Kidney epithelial cell (primary cell): ENCODE measurements at places on chromosomes 7 and 10. TPM values are rescaled to one million over a fixed set of nuclear protein-coding genes. Genes with fewer than 3 reads are reported as not detected.

- no peak for DNase-seq
Observed at GRCh38 chr7:148037044-148037443, 553.5 kb upstream of the C7orf33 start.

- no peak for DNase-seq
Observed at GRCh38 chr10:43706166-43706565, 57.5 kb upstream of the ZNF32 start.

- no peak for DNase-seq
Observed at GRCh38 chr7:41889472-41889871, 186.6 kb upstream of the INHBA start.

- DNase-seq = no peak
Observed at GRCh38 chr10:47370015-47370767, 13.9 kb downstream of the ZNF488 start.

DNA sequence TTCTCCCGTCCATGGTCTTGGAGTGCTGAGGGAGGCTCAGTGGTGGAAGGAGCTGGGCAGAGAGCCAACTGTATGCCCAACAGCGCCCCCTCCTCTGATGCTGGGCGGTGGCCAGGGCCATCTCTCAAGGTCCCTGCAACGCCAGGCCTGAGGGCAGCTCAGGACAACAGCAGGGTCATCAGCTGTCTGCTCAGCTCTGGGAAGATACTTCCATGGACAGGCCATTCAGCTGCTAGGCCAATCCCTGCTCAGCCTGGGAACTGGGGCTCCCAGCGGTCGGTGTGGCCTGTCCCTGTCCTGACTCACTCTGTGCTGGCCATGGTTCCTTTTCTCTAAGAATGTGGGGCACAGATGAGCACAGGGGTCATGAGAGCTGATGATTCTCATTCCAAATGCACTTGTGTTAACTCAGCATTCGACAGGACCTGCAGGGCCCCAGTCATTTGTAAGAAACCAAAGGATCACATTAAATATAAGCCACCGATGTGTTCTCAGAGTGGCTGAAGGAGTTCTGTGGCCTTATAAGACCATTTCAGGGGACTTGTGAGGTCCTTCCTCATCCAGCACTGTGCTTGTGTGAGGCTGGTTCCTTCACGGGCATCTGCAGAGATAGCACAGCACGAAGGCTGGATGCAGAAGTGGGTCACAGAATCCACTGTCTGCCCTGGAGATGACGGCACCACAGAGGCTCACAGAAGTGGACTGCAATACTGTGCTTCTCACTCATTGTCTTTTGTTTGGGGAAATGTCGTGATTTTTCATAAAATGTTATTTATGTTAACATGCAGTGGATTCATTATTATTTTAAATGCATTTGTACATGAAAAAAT, 73.0 kb downstream of the ADCY1 start:
- no peak for DNase-seq

DNA sequence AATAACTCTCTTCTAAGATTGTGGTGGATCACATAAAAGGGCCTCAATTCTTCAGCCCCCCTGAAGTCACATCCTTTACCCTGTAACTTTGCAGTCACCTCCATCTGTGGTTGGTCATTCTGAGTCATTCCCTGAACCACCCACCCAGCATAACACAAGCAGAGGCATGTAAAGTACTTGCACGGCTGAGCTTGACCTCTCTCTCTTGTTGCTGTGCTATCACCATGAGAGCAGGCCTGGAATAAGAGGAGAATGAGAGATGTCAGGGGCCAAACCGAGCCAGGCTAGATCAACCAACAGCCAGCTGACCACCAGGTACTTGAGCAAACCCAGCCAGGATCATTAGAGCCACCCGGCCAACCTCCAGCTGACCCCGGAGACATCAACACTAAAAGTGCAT, 13.5 kb upstream of the STK17A start:
- DNase-seq = peak; percentile 55

DNA sequence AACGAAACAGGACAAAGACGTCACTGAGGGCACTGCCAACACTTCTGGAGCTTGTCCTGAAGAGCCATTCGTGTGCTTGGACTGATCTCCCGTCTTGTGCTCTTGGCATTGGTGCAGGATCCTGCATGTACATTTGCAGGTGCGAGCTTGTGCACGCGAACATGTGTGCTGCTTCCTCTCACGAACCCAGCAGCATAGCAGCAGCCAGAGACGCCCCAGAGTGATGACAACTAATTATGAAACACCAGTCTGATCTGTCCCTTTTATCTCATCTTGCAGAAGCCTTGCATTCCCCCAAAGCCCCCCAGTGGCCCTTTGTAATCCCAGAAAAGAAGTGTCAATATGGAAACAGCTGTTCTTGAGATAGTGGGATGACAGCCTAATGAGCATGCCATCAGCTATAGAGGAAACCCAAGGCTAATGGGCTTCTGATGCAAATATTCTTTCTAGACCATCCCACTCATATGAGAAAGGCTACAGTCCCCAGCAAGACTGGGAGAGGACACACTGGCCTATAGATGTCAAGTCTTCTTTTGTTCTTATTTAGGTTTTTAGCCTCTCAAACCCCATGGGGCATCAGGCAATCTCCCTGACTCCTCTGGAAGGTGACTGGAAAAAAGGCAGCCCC, 310.6 kb downstream of the FRMD4A start:
- no peak for DNase-seq

The PNLIP gene
- not detected in 2 replicates for total RNA-seq
